NCI-H446 treated with DMSO at 0.1 percent for 48 hours (cell line): ENCODE measurements at places on chromosomes 2 and 18.

GRCh38 chr2:31319406-31320175 is 85.6 kb downstream of the EHD3 start:
- DNase-seq: no peak

GRCh38 chr2:61255580-61256437 is 93.8 kb downstream of the C2orf74 start:
- DNase-seq: no peak

GRCh38 chr2:179636100-179636980 is 225.1 kb downstream of the ZNF385B start:
- DNase-seq: no peak

- DNase-seq: no peak
Measured at GRCh38 chr2:161388146-161388779, 27.8 kb upstream of the TBR1 start.

DNA sequence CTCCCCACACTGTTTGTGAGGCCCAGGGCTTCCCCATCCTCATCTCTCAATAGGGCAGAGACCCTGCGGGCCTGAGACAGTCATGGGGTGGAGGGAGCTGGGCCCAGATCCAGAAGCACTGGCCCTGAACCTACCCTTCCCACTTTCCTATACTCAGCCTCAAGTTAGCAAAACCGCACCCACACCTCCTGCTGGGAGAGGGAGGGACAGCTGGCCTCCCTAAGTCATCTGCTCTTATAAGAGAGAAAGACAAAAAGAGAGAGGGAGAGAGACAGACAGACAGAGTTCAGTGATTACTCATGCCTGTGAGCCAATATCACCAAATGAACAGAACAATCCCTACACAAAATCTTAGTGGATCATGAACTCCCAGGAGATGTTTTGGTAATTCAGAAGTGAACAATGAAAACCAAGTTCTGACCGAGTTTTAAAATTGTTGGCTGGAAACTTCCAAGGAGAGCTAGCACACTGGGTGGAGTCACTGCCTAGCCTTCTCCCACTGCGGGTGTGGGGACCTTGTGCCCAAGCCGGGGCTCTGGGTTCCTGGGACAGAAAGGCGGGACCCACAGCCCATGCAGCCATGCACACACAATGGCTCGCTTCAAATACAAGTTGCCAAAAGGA is 130.5 kb downstream of the PXDN start:
- no peak for DNase-seq

DNA sequence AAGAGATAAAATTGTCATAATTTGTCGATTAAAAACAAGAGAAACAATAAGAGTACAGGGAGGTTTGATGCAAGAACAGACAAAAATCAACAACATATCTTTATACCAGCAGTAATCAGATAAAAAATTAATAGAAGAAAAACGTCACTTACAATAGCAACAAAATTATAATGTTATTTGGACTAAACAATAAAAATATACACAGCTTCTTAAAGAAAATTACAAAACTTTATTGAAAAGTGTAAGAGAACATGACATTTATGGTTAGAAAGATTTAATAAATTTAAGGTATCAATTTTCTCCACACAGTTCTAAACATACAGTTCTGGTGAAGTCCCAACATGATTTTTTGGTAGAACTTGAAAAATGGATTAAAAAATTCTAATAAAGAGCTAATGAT is 12.8 kb downstream of the RNF138 start:
- no peak for DNase-seq

- no peak for DNase-seq
Measured at GRCh38 chr2:146893500-146894041, 951.3 kb upstream of the ACVR2A start.

DNA sequence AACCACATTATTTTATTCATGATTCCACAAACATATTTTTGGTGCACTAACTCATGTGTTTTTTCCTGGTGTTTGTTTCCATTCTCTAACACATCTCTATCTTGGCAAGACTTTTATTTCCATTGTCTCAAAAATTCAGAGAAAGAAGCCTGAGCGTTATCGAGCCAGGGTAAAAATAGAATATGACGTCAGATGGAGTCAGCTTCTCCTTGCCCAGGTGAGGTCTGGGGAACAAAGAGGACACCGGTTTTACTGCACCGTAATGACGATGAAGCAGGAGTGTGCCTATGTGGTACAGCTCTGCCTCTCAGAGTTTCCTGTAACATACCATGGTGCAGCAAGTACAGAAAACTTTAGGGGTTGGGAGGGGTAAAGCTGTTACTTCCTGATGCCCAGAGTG is 661.6 kb downstream of the PLCL1 start:
- no peak for DNase-seq
